ENCODE measurements at places on chromosomes 1 and 21.

GRCh38 chr1:114671011-114671938 lies 1.4 kb upstream of the DENND2C start:
- no peak for DNase-seq

- no peak for DNase-seq
These were observed 369.5 kb upstream of the LYPLAL1 start for GRCh38 chr1:218804014-218804785.

- no peak for DNase-seq
These were observed 113.2 kb upstream of the CACHD1 start for GRCh38 chr1:64356636-64357256.

DNA sequence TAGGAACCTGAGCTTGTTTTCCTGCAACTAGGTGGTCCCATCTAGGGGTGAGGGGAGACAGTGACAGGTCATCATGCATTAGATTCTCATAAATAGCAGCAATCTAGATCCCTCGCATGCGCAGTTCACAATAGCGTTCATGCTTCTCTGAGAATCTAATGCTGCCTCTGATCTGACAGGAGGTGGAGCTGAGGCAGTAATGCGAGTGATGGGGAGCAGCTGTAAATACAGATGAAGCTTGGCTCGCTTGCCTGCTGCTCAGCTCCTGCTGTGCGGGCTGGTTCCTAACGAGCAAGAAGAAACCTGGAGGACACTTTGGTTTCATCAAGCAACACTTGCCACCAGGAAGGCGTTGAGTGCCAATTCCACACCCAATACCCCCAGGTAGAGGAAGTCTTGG lies 95.1 kb upstream of the OLIG2 start:
- no peak for DNase-seq

DNA sequence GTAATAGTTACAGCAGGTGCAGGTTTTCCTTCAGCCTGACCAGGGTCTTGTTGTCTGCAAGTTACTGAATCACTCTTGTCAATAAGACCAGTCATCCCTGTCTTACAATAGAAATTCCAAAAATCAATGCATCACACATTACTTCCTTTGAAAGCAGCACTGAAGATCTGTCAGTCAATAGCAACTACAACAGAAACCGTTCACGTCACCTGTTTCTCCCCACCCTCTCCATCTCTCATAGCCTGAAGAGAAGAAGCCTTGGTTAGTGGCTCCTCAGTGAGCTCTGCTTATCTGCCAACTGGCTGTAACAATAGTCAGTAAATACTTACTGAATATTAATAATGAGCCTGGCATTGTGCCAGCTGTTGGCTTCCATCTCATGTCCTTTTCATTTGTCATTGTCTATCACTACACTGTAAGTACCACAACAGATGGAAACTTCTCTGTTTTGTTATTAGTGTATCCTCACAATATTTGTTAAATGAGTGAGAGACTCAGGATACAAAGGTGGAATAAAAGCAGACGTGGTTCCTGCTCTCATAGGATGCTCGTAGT lies 195.2 kb downstream of the S1PR1 start:
- DNase-seq: no peak

DNA sequence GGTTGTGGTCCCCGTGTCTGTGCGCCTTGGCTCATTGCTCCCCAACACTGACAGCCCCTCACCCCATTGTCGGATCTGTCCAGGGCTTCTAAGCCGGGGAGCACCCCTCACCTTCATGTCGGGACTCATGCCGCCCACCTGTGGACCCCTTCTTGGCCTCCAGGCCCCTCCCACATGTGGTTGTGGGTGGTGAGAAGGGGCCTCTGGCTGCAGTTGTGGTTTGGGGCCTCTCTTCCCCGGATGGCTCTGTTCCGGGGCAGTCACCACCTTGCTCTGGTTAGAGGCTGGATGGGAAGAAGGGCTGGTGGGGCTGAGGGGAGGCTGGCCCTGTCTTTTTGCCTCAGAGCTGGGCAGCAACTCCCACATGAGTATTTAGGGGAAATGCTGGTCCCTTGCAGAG lies 158.6 kb upstream of the C1orf174 start:
- DNase-seq: no peak

- no peak for DNase-seq
These were observed 11.8 kb downstream of the NPHP4 start for GRCh38 chr1:5980314-5981008.

DNA sequence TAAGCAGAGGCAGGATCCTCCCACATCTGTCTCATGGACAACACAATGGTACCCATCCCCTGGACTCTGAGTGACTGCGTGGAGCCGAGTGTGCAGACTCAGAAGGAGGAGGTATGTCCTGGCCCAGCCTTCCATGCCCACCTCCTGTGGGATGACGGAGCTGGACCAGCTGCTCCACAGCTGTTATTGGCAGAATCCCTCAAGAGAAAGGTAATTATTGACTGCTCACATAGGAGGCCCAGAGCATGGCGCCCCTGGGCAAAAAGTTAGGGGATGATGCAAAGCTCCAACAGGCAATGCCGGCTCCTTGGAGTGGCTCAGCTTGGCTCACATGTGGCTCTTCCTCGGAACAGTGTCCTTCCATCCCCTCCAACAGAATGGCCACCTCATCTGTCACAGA lies 12.2 kb upstream of the ACTRT2 start:
- DNase-seq: no peak

GRCh38 chr1:182332261-182333060 lies 59.1 kb downstream of the GLUL start:
- no peak for DNase-seq

GRCh38 chr1:246136477-246136876 lies 370.6 kb downstream of the SMYD3 start:
- DNase-seq: no peak
